ENCODE measurements at places on chromosomes 3 and 15.

DNA sequence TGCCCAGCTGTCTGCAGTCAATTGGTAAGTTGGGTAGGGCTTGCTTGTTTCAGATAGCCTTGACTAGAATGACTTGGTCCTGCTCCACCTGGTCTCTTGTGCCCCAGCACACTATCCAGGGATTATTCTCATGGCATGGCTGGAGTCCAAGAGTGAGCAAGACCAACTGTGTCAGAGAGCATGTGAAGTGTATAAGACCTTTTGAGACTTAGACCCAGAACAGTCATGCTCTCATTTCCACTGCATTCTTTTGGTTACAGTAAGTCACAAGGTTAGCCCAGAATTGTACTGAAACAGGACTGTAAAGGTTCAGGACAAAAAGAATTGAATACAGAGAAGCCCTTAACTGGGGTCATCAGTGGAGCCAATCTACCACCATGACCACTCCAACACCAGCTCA is 650.8 kb upstream of the ADAMTS9 start:
- no peak for DNase-seq

DNA sequence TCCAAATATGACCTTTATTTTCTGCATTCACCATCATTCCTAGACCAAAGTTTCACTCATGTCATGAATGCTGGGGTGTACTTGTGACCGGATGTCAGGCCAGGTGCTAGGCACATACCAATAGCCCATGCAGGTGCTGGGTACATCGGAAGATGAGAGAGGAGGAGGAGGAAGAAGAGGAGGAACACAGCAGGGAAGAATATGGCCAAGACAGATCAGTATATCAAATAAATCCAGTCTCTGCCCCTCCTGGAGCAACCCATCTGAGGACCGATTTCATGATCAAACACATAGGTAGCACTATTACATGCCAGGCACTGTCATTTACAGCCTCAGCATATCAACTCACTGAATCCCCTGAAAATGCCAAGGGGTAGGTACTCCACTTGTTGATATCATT is 3.0 kb upstream of the WNT7A start:
- DNase-seq = no peak

GRCh38 chr3:188085584-188086560 is 68.1 kb upstream of the LPP start:
- no peak for DNase-seq

GRCh38 chr3:44045476-44046275 is 196.0 kb upstream of the TOPAZ1 start:
- DNase-seq = peak; percentile 78

DNA sequence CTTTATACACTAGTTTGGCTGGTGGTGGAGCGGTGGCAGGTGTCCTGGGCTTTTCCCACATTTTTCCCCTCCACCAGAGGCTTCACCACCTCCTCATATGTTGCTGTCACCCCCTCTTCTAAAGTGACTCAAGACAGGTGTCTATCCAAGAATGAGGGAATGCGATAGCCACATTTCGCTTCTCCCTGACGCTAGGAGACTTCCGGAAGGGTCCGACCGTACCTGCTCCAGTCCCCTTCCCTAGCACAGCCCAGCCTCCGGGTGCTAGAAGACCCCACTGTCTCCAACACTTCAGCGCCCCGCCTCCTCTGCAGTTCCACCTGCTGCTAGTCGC is 496 bp downstream of the SCAMP2 start:
- no peak for DNase-seq

All from GM06990 (cell line).